ENCODE measurements at places on chromosomes 4 and X.

- DNase-seq: no peak
Observed at GRCh38 chr4:7717946-7718490, 221.6 kb downstream of the AFAP1 start.

DNA sequence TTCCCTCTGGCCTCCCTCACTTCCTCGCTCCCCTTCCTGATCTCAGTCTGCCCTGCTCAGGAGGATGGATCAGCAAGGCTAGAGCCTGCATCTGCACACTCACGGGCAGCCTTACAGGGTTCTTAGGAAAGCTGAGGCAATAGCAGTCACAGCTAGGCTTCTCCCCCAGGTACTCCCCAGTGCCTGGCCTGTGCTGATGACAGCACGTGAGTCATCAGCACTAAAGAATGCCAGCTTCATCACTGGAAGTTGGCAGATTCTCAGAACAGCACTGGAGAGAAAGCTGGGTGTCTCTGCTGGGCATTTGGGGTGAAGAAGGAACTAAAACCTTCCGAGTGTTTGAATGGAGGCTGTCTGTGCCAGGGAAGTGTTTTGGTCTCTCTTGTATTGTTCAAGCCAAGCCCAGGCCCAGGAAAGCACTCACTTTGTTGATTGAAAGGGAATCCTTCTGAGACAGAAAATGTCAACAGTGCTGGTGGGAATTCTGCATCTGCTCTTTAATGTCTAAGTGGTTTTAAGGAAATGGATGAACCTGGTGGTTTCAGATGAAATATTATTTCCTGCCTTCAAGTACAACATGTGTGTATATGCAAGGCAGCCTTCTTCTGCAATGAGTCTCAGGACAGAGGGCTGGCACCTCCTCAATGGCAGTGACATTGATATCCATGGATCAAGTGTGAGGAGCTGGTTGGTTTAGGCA is 73.0 kb upstream of the SCOC start:
- DNase-seq: no peak

GRCh38 chr4:25489253-25489797 is 112.3 kb downstream of the ANAPC4 start:
- no peak for DNase-seq

- no peak for DNase-seq
Observed at GRCh38 chr4:148034813-148035212, 302.9 kb downstream of the ARHGAP10 start.

GRCh38 chr4:113700602-113701150 is 60.9 kb downstream of the CAMK2D start:
- no peak for DNase-seq

DNA sequence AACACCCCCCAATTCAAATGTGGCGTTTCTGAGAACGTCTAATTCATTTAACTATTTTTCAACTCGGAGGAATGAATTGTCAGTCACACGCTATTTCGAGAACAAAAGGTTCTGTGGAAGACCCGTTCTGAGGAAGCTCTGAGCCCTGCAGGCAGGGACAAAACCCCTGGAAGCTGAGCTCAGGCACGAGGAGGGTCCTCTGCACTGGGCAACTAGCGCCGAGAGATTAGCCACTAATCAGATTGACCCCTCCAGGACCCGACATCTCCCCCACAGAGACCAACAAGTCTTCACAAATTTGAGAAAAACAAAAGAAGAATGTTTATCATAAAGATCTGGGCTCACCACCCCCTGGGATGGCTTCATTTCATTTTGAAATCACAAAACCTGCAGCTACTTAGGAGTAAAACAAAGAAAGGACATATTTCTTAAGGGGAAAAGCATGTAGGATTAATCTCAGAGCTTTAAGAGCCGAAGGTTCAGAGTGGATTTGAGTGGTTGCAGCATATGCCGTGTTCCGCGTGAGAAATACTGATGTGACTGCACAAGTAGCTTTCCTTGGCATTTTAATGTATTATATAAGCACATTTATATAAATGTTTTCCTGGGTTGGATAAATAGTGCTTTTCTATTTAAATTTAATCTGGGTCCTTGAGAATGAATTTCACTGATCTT is 41.8 kb downstream of the ADRA2C start:
- DNase-seq: no peak

DNA sequence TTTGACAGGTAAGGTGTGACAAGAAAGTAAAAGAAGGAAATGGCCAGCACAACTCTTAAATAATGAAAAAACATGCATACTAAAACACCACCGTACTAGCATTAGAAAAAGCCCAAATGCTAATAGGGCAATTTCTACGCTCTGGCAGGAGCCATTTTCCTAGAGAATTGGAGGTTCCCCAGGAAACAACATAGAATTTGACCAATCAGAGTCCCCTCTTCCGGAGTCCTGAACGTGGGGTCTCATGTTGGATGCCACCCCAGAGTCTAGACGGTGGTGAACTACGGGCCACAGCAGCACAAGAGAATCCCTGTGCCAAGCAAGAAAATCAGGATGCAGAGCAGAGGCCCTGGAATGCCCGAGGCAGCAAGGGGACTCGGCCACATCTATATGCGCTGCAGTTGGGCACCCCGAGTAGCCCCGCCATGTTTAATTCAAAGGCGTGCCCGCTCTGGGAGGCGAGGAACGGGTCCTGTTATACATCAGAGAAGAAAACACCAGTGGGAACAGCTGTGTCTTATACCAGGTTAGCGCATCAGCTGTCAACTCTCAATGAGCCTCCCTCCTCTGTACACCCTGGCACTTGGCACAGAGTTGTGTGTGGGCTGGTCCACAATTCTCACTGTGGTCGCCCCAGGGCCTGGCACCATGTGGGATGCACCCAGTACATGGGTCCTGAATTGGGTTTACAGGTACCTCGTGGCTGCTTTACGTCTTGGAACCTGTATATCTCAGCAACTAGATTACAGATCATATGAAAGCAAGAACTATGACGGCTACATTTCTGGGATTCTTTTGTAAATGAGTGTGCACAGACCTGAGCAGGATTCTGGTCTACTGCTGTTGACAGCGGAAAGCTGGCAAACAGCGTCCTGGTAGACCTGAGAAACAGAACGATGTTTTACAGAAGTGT is 52.1 kb downstream of the SEL1L3 start:
- no peak for DNase-seq

GRCh38 chr4:153594210-153594609 is 89.9 kb upstream of the TLR2 start:
- DNase-seq: no peak

DNA sequence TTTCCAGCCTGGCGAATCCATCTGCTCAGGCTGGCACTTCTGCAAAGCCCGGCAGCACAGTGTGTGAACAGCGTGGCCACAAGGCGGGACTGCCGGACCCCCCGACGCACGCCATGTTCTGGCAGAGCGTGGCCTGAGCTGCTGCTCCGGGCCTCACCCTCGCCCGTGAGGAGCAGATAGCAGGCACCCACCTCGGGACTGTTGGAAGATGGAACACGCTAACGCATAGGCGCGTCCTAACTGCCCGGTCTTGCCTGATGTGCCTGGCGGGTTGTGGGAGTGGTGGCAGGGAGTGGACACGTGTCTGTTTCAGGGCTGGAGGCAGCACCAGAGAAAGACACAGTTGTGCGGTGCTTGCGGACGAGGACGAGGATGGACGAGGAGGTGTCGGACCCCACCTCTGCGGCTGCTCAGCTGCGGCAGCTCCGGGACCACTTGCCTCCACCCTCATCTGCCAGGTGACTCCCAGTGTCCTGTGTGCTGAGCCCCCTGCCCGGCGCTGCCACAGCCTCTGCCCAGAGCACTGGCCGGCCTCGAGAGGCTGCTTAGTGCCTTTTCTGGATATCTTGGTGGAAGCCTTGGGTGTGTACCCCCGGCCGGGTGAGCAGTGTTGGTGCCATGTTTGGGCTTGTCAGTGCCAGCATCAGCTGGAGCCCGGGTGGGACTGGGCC is 28.2 kb downstream of the UVSSA start:
- DNase-seq: no peak

GRCh38 chrX:45323387-45323786 is 122.7 kb upstream of the DIPK2B start:
- no peak for DNase-seq

DNA sequence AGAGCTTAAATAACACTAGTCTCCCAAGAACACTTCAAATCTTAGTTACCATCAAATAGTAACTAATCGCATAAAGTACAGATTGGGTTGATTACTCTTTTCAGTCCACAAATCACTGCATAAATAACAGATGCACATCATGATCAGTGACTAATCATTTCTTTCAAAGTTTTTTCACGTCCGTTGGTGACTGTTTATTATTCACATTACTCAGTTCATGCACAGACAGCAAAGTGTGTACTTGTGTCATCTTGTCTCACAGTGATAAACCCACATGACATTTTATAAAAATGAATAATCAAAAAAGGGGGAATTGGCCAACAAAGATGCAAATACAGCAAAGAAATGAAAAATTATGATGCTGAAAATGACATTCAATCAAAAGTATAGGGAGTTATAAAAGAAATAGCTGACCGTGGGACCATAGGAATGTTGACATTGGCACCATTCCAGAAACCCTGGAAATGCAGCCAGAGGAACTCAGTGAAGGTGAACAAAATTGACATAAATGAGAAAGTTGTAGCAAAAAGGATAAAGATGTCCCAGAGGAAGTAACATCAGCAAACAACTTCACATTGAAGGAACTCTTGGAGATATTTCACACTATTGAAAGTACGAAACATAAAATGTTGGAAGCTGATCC is 161.5 kb downstream of the SOX3 start:
- DNase-seq: no peak

- no peak for DNase-seq
Observed at GRCh38 chr4:88015659-88016295, 8.3 kb downstream of the PKD2 start.

DNA sequence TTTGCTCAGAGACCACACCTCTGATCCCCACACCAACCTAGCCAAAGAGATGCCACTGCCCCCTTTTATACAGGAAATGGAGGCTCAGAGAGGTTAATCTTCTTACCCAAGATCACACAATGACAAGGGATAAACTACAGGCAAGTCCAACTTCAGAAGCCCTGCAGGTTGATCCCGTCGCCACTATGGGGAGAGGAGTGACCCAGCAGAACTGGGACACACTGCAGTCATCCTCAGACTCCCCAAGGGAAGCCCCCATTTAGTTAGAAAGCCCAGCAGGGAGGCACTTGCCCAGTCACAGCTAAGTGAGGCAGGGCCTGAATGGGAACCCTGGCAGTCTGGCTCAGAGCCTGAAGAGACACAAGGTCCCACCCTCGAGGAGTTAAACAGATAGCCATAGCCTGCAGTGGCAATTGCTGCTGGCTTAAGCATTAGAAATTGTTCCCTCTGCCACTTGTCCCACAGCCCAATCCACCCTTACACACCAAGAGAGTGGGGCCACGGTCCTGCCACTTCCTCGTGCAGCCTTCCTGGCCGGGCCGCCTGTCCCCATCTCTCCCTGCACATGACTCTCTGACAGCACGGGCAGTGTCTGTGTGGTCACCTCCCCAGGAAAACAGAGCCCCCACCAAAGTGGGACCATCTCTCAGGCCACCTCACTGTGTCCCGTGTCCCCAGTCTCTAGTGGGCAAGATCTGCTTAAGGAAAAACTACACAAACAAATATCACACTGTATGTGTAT is 2.7 kb downstream of the JAKMIP1 start:
- DNase-seq: no peak

- no peak for DNase-seq
Observed at GRCh38 chr4:118905566-118905965, 16.9 kb downstream of the SYNPO2 start.

DNA sequence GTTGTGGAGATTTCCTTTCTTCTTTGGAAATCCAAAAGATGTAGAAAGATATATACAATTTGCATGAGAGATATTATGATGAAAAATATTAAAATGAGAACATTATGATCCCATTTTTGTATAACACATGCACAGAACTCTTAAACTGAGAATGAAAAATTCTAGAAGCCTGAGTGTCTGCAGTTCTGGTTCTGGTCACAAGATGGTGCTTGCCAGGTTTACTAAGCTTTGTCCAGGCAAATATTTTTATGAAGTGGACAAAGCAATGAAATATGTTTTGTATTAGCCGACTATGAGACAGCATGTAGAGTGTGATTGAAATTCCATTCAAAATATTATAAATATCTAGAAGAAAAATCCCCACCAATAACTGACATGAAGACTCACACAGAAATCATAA is 2.2 kb downstream of the PWWP3B start:
- no peak for DNase-seq

DNA sequence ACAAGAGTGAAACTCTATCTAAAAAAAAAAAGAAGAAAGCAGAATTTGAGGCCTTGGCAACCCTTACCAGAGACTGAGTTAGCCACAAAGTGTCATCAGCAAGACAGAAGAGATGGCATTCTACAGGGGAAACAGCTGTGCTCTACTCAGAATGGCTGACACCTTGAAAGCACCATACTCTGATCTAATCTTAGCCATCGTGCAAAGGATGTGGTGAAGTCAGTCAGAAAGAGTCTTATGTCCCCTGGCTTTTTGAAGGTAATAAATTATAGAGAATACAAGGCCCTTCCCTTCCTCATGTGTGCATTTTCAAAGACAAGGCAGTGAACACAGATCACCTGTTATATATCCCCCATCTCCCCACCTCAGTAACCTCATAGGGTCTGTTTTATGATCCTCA is 13.2 kb downstream of the CLNK start:
- no peak for DNase-seq

GRCh38 chrX:12947545-12948235 is 27.2 kb upstream of the TMSB4X start:
- DNase-seq: no peak

GRCh38 chr4:168515222-168516011 is 18.6 kb downstream of the PALLD start:
- DNase-seq: no peak

DNA sequence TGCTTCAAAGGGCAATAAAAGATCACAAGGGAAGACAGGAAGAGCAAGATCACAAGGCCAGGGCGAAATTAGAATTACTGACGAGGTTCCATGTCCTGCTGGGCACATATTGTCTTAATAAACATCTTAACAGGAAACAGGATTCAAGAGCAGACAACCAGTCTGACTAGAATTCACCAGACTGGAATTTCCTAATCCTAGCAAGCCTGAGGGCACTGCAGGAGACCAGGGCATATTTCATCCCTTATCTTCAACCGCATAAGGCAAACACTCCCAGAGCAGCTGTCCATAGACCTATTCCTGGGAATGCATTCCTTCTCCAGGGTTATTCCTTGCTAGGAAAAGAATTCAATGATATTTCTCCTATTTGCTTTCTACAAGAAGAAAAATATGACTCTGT is 12.4 kb upstream of the TDO2 start:
- DNase-seq: no peak

- DNase-seq: no peak
Observed at GRCh38 chr4:89992744-89993143, 98.1 kb downstream of the MMRN1 start.

DNA sequence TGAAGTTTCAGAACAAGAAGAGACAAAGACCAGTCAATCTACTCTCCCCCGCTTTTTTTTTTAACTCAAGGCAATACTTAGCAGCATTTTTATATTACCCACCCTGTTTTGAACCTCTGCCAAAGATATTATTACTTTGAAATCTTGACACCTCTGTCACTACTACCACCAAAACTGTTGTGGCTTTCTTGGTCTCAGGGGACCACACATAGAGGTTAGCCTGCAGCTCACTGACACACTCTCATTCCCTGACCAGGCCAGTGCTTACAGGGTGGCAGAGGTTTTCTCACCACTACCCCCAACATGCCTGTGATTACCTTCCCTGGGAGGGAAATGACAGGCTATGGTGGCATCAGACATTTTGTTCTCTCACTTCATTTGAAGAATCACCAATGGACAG is 137.4 kb upstream of the STIM2 start:
- no peak for DNase-seq
